ENCODE measurements at places on chromosomes 16 and 17. TPM values are rescaled to one million over a fixed set of nuclear protein-coding genes. Genes with fewer than 3 reads are reported as not detected.

The HOXB2 gene
- 16.6 TPM for total RNA-seq

The KRT15 gene
- 11.4 TPM for total RNA-seq

The CCL23 gene
- not detected for total RNA-seq

The GINS3 gene
- total RNA-seq: 7.2 TPM

The ASGR1 gene
- 2.6 TPM for total RNA-seq
